ENCODE measurements at places on chromosomes 11 and 22.

DNA sequence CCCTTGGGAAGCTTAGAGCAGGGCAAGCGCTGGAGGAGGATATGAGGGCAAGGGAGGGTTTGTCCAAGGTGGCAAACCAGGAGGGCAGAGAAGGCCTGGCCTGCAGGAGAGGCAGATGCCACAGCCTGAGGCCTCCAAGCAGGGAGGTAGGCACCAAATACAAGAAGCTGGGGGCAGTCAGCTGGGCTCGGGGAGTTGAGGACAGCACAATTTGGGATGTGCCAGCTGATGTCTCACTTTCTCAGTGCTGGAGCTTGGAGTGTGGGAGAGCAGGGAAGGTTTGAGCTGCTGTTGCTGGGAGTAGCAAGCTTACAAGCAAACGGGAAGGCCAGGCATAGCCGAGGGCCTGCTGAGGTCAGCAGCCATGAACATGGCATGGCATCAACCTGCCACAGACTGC, 4.0 kb downstream of the ZDHHC24 start:
- no peak for DNase-seq

- DNase-seq: no peak
Observed at GRCh38 chr11:12556788-12557384, 117.3 kb upstream of the TEAD1 start.

DNA sequence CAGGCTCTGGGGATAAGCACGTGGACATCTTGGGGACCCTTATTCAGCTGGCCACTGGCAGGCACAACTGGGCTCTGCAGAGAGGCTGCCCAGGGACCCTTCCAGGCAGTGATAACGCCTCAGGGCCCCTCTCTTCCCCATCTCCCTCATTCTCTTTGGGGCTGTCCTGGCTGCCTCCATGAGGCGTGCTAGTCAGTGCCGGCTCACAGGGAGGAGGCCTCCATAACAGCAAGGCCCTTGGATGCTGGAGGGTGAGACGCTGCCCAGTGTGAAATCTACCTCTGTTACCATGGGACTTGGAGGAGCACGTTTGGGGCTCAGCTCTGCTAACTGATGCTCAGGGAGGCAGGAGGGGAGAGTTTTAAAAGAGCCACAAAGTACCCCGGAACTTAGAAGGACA, 221.3 kb downstream of the CTTN start:
- no peak for DNase-seq

- DNase-seq: no peak
Observed at GRCh38 chr22:47822422-47822821, 1060.0 kb downstream of the TBC1D22A start.
